ENCODE measurements at places on chromosomes 7 and 10.

- DNase-seq, result no peak
Observed at GRCh38 chr10:93445097-93445960, 36.8 kb downstream of the MYOF start.

GRCh38 chr7:137313201-137313600 lies 30.3 kb downstream of the PTN start:
- DNase-seq, result no peak

DNA sequence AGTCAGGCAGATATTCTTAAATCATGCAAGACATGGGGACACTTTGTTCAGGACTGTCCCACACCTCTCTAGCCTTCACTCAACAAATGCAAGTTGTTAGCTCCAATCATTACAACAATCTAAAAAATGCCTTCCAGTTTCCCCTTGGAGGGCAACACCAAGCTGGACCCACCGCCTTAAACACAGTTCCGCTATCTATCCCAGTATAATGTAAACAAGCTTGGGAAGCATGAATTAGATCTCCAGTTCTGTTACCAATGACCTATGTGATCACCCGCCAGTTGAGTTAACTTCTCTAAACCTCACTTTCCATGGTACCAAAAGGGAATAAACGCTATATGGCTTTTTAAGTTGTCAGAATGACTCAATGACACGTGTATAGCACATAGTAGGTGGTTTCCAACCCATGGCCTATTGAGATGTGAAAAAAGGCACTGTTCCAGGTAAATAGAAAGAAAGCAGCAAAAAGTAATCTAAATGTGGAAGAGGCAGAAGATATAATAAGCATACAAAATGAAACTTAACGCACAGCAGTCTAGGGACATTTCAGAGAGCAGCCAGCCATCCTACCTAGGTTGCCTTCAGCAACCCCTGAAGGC lies 2.4 kb upstream of the REEP3 start:
- no peak for DNase-seq

GRCh38 chr10:56823849-56824248 lies 462.8 kb upstream of the ZWINT start:
- no peak for DNase-seq

DNA sequence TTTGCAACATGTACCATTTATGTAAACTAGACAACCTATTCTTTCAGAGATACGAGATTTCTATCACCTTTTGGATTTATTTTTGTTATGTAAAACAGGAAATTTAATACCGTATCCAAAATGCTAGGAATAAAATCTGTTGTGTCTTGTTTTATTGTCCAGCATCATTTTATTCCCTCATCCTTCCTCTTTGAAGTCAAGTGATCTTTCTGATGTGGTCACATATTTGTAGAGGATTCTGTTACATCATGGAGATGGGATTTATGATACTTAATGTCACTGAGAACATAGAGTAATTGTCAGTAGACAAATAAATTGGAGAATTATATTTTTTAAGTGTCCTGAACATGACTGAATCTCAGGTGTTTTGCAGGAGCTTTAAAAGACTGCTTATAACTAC lies 64.7 kb downstream of the ZNF277 start:
- DNase-seq, result no peak

Measured in GM12892 (cell line).